ENCODE measurements at places on chromosomes 3 and 15.

GRCh38 chr3:132622761-132623160, 25.7 kb downstream of the ACKR4 start:
- DNase-seq: no peak

DNA sequence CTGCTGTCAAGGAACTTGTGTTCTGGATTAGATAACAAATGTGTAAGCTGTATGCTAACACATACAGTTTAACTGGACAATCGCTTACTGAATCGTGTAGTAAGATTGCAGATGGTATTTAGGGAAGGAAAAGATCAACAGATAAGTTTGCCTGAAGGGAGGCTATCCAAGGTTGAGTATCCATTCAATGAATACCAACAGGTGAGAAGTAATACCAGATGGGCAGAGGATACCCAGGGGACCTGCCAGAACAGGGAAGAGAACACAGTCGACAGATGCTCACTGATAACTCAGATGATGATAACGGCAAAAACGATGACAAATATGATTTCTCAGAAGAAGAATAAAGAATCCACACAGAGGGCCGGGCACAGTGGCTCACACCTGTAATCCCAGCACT, 3.2 kb upstream of the UACA start:
- DNase-seq: no peak

GRCh38 chr15:76993114-76993725, 1.7 kb upstream of the PSTPIP1 start:
- DNase-seq: no peak

DNA sequence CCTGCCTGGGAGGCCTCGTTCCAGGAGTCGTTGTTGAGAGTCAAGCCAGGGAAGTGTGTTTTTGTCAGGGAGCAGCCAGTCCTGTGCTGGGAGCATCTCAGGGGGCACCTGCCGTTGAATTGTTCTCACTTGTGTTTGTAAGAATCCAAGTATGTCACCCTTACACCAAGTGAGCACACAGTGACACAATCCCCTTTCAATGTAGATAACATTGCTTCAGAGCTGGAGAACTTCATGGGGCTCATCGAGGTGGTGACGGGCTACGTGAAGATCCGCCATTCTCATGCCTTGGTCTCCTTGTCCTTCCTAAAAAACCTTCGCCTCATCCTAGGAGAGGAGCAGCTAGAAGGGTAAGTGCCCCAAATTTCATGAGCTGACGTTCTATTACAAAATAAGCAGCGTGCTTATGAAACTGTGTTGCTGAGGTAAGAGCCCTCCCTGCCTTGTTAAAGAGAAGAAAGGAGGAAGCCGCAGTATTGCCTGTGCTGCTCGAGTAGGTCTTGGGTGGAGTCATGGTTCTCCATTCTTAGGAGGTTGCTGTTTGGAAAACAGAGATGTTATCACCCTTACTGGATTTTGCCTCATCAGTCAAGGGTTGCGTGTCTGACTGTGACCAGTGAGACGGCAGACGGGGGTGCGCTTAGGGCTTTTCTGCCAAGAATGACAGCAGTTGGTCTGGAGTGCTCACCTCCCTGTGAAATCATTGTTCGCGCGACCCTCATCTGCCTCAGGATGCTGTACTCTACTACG, 108.1 kb downstream of the PGPEP1L start:
- no peak for DNase-seq

DNA sequence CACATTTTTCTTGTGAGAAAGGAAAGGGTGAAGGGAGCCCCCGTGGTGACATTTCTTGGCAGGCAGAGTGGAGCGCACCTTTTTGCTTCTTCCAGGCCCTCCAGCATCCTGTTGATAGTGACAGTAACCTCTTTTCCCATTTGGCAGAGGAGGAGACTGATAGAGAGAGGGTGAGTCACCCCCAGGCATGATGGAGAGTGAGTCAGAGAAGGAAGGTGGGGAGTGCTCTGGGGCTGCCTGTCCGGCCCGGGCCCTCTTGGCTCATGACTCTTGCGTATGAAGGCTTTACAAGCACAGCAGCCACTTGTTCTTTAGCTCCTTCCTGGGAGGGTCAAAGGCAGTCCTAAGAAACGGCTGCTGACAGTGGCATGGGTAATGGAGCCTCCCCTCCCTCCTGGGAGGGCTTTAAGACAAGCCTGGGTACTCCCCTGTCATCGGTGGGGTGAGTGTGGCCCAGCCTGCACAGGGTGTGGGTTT, 16.0 kb downstream of the ANKRD63 start:
- DNase-seq: no peak

DNA sequence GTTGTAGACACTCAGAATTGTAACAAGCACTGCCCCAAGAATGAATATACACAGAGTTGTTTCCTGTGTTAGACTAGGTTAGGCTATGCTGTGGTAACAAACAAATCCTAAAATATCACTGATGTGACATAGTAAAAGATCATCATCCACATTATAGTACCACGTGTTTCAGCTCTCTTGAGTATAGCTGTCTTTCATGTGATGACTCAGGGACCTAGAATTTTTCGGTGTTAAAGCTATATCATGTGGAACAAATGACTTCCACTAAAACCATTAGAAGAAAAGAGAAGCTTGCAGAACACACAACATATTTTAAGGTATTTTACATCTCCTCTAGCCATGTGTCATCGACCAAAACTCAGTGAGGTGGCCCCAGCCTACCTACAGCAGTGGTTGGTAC, 307.9 kb upstream of the RBMS3 start:
- no peak for DNase-seq

DNA sequence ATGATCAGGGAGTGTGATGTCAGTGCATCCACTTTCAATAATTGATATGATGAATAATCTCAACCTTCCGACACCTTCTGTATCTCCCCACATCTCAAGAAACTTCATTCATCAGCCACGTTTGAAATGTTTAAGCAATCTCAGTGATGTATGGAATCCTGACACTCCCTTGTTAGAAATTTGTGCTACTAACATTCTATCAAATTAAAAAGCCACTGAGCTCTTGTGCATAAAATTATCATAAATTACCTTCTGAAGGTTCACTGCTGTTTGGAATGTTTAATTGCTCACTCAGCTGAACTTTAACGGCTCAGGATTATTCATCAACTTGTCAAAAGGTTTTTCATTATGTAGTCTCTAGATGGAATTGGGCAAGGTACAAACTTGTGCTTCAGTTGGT, 108.4 kb upstream of the DPH6 start:
- DNase-seq: no peak

DNA sequence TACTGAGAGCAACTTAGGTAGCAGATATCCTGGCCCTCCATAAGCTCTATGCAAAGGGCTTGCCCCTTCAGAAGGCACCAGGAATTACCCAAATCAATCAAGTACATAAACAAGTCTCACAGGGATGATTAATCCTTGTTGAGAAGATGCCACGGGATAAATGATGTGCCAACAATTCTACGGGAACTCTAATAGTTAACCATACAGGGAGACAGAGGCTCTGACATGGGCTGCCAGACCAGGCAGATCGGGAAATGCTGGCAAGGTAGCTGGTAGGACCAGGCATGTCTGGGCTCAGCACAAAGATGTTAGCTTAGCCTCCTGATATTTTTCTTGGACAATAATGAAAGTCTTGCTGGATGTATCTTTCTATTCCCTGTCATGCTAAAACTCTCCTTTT, 249.3 kb upstream of the THBS1 start:
- no peak for DNase-seq

DNA sequence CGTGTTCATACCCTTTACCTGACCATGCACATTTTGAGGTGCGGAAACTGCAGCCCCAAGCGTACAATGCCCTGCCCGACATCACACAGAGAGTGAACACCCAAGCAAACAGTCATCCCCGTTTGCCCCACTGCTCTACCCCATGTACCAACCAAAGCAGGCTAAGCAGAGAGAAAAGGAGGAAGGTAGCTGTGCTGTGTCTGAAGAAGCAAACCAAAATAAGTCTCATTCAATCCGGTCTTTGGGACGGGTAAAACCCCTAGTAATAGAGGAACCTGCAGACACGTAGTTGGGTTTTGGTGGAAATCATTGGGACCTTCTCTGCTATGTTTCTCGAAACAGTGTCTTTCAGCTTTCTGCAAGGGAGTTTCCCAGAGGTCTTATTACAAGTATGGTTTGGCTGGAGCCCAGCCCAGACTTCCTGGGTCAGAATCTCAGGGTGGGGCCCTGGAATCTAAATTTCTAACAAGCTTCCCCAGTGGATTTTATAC, 164.6 kb upstream of the HES1 start:
- peak; percentile 44 for DNase-seq

DNA sequence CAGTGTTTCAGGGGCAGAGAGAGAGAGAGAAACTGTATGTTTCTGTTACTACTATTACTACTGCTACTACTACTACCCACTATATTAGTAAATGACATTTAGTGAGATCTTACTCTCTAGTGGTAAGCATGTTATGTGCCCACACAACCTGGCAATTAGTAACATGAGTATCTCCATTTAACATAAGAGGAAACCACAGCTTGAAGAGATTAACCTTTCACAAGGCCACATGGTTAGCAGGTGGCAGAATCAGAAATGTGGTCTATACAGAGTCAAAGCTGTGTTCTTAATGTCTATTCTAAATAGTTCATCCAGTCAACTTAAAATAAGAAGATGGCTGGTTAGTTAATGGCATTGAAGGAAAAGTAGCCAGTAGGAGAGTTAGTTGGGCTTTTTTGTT, 961.6 kb downstream of the MCTP2 start:
- DNase-seq: no peak

GRCh38 chr3:3860235-3860634, 61.0 kb downstream of the LRRN1 start:
- no peak for DNase-seq

DNA sequence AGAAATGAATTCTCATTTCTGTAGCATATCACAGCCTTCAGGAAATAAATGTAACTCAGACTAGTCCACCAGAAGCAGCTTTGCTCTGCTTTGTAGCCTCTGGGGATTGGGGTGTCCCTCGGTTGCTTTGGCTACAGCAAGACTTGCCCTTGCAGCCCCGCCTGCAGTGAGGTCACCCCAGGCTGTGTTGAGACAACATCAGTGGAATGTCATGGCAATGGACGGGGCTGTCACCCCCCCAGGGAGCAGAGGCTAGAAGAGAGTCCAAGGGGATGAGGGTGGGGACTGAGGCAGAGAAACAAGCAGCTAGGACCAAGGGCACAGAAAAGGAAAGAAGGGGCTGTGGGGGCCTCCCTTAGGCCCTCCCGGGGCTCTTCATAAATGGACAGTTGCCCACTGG, 854 bp downstream of the CLEC3B start:
- no peak for DNase-seq

DNA sequence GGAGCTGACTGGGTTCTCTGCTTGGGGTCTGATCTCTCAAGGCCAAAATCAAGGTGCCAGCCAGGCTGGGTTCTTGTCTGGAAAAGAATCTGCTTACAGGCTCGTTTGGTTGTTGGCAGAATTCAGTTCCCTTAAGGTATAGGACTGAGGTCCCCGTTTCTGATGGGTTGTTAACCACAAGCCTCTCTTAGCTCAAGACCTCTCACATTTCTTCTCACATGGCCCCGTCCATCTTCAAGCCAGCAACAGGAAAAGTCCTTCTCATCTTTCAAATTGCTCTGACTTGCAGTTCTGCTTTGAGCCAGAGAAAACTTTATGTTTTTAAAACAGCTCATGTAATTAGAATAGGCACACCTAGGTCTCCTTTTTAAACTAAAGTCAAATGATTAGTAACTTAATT, 20.4 kb downstream of the UACA start:
- DNase-seq: no peak

GRCh38 chr15:87227846-87228245, 1028.7 kb downstream of the NTRK3 start:
- no peak for DNase-seq

GRCh38 chr3:197493049-197493448, 62.7 kb downstream of the BDH1 start:
- no peak for DNase-seq

GRCh38 chr3:93988283-93988682, 8.3 kb downstream of the ARL13B start:
- DNase-seq: no peak

GRCh38 chr15:62895905-62896316, 146.6 kb upstream of the TPM1 start:
- no peak for DNase-seq

GRCh38 chr3:172702256-172702655, 8.6 kb downstream of the NCEH1 start:
- no peak for DNase-seq

DNA sequence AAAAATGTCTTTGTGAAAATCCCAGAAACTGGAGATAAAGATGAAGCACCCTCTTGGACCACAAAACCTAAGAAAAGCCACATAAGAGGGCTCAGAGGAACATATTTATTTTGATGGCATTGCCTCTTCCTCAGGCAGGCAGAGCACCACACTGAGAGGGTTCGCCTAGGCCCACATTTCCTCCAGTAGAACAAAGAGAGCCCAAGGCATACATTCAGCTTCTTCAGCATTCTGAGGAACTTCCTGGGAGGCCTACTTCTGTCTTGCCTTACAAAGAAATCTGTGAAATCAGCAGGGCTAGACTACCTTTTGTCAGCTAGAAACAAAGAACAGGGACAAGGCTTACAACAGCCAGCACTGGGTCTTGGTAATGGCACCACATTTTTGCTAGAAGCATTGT, 1325.3 kb downstream of the SI start:
- DNase-seq: no peak

DNA sequence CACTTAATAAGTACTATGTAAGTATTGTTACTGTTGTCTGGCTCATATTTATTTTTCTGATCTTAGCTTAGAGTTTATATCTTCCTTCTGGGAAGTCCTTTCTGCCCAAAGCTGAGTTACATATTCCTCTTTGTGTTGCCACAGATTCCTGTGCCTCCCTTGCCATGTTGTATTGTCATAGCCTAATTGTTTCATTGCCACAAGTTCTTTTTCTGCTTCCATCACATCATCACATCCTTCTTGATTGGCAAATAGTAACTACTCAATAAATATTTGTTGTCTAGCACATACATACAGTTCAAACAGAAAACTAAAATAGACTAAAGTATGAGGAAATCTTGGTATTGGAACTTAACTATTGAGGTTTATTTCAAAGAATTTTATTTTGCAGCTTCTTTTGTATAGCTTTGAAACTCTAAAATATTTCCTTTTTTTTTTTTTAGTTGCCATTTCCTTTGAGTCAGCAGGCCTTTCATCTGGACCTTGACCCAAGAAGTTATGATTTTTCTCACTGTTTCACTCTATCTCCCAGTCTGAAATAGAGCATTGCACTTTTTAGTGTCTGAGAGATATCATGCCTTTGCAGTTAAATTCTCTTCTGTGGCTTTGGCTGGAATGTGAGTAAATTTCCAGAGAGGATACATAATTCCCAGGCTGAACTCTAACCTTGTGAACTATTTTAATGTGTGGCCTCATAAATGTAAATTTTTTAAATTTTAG, 98.2 kb downstream of the ZNF609 start:
- no peak for DNase-seq

GRCh38 chr3:8653800-8654408, 9.3 kb upstream of the SSUH2 start:
- DNase-seq: no peak

GRCh38 chr15:63218100-63218808, 28.8 kb downstream of the RAB8B start:
- DNase-seq: no peak

GRCh38 chr3:5160940-5161858, 26.3 kb upstream of the EDEM1 start:
- DNase-seq: no peak

- no peak for DNase-seq
These were observed 261.8 kb downstream of the MCTP2 start for GRCh38 chr15:94493176-94493575.

- DNase-seq: peak; percentile 26
These were observed 117.9 kb upstream of the RGMA start for GRCh38 chr15:93206893-93207292.

- no peak for DNase-seq
These were observed 167.0 kb upstream of the ANKRD28 start for GRCh38 chr3:15964605-15965442.

Data from stimulated activated effector memory CD8-positive, alpha-beta T cell treated with anti-CD3 and anti-CD28 coated beads, Interleukin-12 subunit alpha, Interleukin-12 subunit beta, amount 100 ng/mL, for 72 hours (primary cell).